ENCODE measurements at places on chromosomes 7 and 10.

DNA sequence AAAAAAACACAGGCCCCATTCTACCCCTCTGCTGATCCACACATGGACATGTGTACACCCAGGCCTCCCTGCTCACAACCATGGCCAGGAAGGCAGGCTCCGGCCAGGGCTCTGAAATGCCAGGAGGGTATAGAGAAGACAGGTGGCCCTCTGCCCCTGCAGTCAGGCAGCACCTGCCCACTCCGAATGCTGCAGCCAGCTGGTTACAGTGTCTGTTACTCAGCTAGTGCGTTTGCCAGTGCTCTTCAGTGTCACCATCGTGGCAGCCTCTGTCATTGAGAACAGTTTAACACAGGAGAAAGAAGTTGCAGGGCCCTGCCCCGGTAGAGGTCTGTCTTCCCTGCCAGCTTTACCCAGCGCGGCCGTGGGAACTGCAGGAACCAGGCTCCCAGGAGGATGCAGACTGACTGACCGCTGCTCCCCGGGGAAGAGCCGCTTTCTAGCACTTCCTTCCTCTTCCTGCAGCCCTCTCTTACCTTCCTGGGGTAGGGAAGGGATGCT lies 128.8 kb upstream of the FAM20C start:
- no peak for DNase-seq

DNA sequence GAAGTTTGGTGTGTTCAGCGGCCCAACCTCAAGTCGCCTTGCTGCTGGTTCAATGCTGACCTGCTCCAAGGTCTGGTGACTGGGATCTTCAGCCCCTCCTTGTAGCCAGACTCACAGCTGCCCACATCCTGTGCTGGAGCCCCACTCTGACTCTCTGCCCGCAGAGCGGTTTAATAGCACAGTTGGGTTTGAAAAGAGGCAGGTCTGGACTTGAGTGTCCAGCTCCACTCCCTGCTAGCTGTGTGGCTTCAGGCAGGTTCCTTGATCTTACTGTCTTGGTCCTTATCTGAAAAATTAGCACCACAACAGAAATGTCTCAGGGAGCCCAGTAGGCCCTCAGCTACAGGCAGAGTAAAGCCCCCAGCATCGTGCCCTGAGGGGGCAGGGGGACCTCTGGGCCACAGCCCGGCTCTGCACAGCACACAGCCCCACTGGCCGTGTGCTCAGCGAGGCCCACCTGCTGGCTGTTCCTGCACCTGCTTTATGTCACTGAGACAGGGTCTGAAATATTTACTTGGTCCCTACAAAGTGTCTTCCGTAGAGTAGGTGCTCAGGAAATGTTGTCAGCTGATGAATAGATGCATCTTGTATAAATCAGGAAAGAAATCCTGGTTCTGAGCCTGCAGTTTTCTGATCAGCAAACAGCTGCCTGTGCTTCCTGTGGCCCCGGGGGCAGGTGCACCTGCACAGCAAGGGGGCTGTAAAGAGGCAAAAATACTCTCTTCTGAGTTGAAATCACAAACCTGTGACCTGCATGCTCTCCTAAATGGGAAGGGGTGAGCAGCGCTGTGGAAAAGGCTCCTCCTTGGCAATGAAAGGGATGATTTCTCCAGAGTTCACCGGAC lies 155.5 kb downstream of the SVIL start:
- no peak for DNase-seq

DNA sequence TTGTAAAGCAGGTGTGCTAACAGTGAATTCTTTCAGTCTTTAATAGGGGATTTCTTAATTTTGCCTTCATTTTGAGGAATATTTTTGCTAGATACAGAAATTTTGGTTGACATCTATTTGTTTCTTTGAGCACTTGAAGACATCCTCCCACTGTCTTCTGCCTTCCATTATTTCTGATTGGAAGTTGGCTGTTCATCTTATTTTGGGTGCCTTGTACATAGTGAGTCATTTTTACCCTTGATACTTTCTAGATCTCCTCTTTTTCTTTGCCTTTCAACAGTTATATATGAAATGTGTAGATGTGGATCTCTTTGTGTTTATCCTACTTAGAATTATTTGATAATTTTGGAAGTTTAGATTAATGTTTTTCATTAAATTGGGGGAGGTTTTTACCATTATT lies 631.0 kb downstream of the AUTS2 start:
- no peak for DNase-seq

- DNase-seq: peak; percentile 97
Observed at GRCh38 chr10:78974617-78975317, 94.0 kb upstream of the ZMIZ1 start.

GRCh38 chr7:106480161-106480579 lies 180.8 kb downstream of the CCDC71L start:
- no peak for DNase-seq

DNA sequence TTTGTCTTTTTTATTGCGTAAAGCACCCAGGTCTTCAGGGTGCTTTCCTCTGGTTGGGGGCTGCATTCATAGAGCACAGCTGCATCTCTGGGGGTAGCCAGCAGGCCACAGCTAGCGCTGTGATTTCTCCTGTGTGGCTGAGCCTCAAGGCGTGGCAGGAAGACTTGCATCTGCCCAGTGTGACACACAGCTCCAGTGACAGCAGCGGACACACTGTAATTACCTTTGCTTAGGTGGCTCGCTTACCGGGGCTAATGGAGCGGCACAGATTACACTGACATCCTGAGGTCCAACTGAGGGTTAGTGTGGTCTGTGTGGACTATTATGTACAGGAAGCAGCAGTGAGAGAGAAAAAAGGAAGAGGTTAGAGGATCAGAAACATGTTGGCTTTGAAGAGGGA lies 27.1 kb downstream of the ABCB4 start:
- no peak for DNase-seq

GRCh38 chr10:96462606-96463151 lies 51.0 kb downstream of the TLL2 start:
- no peak for DNase-seq

- no peak for DNase-seq
Observed at GRCh38 chr10:10526846-10527245, 490.8 kb upstream of the CELF2 start.

GRCh38 chr10:79496896-79497295 lies 15.4 kb upstream of the EIF5AL1 start:
- DNase-seq: no peak
